Activated B cell treated with CpG ODN at 0.5 μM for 24 hours (primary cell): ENCODE measurements at places on chromosomes 2 and 18.

DNA sequence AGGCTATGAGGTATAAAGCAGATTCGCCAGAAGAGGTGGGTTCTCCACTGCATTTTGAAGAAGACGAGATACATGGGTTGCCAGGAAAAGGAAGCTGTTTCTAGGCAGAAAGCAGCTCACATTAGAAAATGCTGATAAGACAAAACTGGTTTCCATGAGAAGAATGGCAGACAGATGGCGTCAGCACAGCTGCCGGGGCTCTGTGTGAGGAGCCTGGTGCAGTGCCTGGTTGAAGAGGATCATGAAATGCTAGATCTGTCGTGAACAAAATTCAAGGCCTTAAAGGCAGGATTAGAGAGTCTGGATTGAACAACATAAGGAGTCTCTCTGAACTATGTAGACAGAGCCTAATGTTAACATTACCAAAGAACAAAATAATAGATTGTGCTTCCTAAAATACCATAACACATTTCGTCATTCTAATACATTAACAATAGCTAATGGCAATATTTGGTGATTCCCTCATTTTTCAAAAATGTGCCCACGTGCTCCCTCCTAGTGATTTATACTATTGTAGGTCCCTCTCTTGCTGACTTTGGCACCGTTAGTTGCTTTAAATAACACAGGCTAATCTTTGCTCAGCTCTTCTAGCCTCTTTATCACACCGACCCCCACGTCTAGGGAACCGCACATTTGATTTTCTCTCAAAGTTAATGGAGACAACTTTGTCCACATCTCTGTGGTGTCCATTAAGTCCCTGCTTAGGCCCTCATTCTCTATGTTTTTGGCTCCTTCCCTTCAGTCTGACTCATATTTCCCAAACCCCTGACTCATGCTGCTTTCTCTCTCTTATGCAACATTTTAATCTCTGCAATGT lies 38.2 kb downstream of the EFEMP1 start:
- H3K36me3 ChIP-seq: no peaks in the 10 kb centered on the region
- H3K27ac ChIP-seq: no peak overlapping the region
- H3K4me1 ChIP-seq: no peaks in the 10 kb centered on the region
- no peaks in the 10 kb centered on the region for H3K27me3 ChIP-seq
- H3K4me3 ChIP-seq: no peak overlapping the region

GRCh38 chr2:24912523-24912922 lies 7.5 kb downstream of the ADCY3 start:
- H3K27me3 ChIP-seq: no peaks in the 10 kb centered on the region
- no peak overlapping the region for H3K4me3 ChIP-seq
- H3K4me1 ChIP-seq: peaks cover 4% of the 10 kb centered on the region
- DNase-seq: no peak

DNA sequence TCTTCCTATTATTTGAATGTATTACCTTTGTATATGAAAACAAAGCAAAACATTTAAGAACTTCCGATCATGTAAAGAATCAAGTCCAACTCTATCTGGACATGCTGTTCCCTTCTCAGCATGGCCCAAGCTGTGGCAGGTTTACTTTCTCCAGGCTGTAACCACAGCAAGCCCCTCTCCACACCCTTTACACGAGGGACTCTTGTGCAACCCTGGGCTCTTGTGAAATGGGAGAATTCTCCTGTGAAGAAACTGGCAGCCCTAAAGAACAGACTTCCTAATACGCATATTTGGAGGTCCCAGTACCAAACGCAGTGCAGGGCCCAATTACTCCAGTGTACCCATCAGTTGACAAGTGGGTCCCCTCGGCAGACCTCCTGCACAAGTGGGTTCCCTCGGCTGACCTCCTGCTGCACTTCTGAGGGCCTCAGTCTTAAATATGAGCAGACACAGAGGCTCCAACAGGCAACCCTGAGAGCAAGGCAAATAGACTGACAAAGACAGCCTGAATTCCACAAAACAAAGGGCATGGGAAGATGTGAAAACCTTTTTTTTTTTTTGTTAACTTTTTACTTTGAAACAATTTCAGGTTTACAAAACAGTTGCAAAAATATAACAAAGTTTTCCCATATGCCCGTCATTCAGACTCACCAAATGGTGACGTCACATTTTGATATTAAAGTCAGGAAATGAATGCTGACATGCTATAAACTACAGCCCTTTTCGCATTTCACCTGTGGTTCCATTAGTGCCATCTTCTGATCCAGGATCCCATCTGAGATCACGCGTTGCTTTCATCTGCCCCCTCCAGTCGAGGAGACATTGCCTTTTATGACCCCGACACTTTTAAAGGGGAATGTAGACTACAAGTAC lies 78.2 kb downstream of the FBXO15 start:
- H3K4me3 ChIP-seq: no peak overlapping the region
- H3K36me3 ChIP-seq: no peaks in the 10 kb centered on the region
- H3K27ac ChIP-seq: no peak overlapping the region
- no peak for DNase-seq
- peaks cover 4% of the 10 kb centered on the region for H3K27me3 ChIP-seq

- no peak for DNase-seq
- H3K27me3 ChIP-seq: no peaks in the 10 kb centered on the region
- peaks cover 1% of the 10 kb centered on the region for H3K4me1 ChIP-seq
- H3K4me3 ChIP-seq: no peak overlapping the region
- no peaks in the 10 kb centered on the region for H3K36me3 ChIP-seq
Observed at GRCh38 chr2:33469238-33469637, 7.2 kb upstream of the RASGRP3 start.

DNA sequence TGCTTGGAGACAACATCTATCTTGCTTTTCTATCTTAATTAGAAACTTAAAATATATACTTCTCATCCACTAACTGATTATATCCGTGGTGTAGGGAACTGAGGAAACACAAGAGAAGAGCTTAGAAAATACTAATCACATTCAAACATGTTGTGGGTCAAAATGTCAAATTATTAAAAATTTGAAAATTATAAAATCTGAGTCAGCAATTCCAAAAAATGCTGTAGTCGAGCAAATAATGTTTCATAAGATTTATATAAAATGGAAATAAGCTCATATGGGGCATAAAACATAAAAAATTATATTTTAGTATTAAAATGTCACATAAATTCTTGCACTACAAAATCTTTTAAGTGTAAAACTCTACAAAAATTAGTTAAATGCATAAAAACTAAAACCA lies 29.2 kb downstream of the SF3B1 start:
- H3K4me3 ChIP-seq: no peak overlapping the region
- H3K27me3 ChIP-seq: no peaks in the 10 kb centered on the region
- no peaks in the 10 kb centered on the region for H3K4me1 ChIP-seq
- no peak overlapping the region for H3K27ac ChIP-seq
- H3K36me3 ChIP-seq: peaks cover 90% of the 10 kb centered on the region

DNA sequence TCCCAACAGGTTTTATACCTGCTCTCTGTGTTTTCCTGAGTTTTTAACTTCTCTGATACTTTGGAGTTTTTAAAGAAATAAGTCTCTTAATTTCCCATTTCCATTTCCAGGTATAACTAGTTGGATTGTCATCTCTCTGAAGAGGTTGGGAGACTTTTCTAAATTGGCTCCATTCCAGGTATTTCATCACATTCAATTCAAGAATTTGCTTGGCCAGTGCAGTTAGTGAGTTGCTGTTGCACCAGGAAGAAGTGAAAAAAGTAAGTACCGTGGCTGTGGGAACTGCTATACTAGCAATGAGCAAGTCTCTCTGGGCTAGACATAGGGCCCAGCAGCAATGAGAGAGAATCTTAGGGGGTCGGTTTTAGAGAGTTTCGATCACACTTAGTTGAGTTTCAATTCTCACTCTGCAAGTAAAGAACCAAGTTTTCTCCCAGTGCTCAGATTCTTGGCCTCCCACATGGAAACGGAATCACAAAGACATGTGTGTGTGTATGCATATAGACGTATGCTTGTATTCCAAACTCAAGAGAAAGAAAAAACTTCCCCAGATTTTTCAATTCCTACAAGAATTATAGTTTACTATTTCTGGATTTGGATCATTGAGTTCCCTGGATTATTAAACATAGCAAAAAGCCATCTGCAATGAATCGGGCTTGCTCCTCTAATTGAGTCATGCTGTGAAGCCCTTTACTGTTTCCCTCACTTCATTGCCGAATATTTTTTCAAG lies 894.4 kb downstream of the BCL11A start:
- no peaks in the 10 kb centered on the region for H3K4me1 ChIP-seq
- H3K27ac ChIP-seq: no peak overlapping the region
- no peaks in the 10 kb centered on the region for H3K36me3 ChIP-seq

GRCh38 chr2:71238089-71238488 lies 11.2 kb upstream of the PAIP2B start:
- no peak overlapping the region for H3K27ac ChIP-seq
- H3K4me1 ChIP-seq: peaks cover 30% of the 10 kb centered on the region
- H3K36me3 ChIP-seq: no peaks in the 10 kb centered on the region
- H3K27me3 ChIP-seq: peaks cover 5% of the 10 kb centered on the region
- H3K4me3 ChIP-seq: no peak overlapping the region
- DNase-seq: no peak

GRCh38 chr2:65098741-65099140 lies 31.2 kb downstream of the RAB1A start:
- no peak overlapping the region for H3K27ac ChIP-seq
- no peak overlapping the region for H3K4me3 ChIP-seq
- H3K4me1 ChIP-seq: peaks cover 2% of the 10 kb centered on the region
- no peaks in the 10 kb centered on the region for H3K27me3 ChIP-seq

GRCh38 chr18:44054514-44054913 lies 626.2 kb upstream of the SETBP1 start:
- H3K27ac ChIP-seq: no peak overlapping the region
- H3K27me3 ChIP-seq: peaks cover 3% of the 10 kb centered on the region
- H3K4me3 ChIP-seq: no peak overlapping the region
- H3K4me1 ChIP-seq: no peaks in the 10 kb centered on the region

GRCh38 chr2:41966920-41967319 lies 80.9 kb upstream of the PKDCC start:
- DNase-seq: no peak
- H3K4me1 ChIP-seq: no peaks in the 10 kb centered on the region
- peaks cover 7% of the 10 kb centered on the region for H3K27me3 ChIP-seq
- H3K4me3 ChIP-seq: no peak overlapping the region
- H3K36me3 ChIP-seq: no peaks in the 10 kb centered on the region

DNA sequence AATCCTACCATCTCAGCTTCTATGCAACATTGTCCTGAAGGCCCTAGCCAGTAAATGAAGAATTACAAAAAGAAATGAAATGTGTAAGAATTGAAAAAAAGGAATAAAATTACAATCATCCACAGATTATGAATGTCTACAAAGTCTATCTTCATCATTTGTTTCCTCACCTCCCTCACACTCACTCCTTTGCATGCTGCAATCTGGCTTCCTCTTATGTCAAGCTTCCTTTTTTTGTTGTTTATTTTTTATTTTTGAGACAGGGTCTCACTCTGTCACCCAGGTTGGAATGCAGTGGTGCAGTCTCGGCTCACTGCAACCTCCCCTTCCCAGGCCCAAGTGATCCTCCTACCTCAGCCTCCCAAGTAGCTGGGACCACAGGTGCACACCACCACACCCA lies 129.0 kb downstream of the CABYR start:
- H3K27me3 ChIP-seq: peaks cover 26% of the 10 kb centered on the region
- H3K36me3 ChIP-seq: no peaks in the 10 kb centered on the region
- H3K4me1 ChIP-seq: peaks cover 11% of the 10 kb centered on the region
- no peak overlapping the region for H3K4me3 ChIP-seq

GRCh38 chr2:102114290-102114721 lies 28.2 kb upstream of the IL1R1 start:
- no peaks in the 10 kb centered on the region for H3K4me1 ChIP-seq
- peaks cover 11% of the 10 kb centered on the region for H3K27me3 ChIP-seq
- H3K4me3 ChIP-seq: no peak overlapping the region
- no peak overlapping the region for H3K27ac ChIP-seq

DNA sequence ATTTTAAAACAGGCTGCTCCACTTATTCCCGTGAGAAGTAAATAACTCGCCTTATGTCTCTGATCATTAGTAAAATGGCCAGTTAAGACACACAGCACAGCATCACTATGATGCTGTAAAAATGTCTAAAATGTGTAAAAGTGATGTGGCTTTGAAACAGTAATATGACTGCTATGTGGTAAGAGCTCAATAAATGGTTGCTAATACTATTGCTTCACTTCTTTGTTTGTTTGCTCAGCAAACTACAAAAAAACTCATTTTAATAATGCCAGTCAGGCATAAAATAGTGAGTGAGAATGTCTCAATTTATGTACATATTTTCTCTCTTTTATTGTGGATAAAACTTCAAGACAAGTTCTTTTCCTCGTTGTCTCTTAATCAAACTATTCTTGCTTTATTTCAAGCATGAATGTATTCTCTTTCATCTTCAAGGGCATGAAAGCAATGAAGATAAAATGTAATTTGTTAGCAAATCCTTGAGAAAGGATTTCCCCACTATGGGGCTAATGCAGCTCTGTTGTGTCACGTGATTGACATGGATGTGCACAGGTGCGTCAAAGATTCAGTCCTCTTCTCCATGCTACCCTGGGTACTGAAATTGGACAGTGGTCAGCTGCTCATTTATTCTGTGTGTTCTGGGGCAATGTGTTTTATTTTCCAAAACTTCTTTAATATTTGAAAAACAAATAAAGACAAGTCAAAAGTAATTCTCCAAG lies 387.2 kb downstream of the TRIB2 start:
- no peak for DNase-seq
- no peaks in the 10 kb centered on the region for H3K36me3 ChIP-seq
- peaks cover 4% of the 10 kb centered on the region for H3K27me3 ChIP-seq
- no peak overlapping the region for H3K4me3 ChIP-seq
- no peak overlapping the region for H3K27ac ChIP-seq

DNA sequence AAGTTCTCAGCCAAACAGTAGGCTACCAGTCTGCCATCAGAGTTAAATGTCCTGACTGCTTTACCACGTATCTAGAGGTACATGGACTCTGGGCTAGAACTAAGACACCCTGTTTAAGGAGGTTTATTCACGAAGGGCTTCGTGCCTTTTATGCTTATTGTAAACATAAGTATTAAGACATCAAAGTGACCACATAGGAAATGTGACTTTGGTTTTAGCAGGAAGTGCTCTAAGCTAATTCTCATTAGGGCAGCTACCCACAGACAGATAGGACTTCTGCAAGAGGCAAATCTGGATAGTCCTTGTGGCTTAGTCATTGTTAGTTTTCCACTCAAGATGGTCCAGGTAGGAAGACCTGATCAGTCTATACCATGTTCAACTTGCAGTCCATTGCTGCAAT lies 233.3 kb upstream of the MGAT5 start:
- no peaks in the 10 kb centered on the region for H3K36me3 ChIP-seq
- peaks cover 35% of the 10 kb centered on the region for H3K4me1 ChIP-seq
- H3K27ac ChIP-seq: no peak overlapping the region
- DNase-seq: no peak
- H3K4me3 ChIP-seq: no peak overlapping the region

- no peaks in the 10 kb centered on the region for H3K27me3 ChIP-seq
- H3K4me3 ChIP-seq: no peak overlapping the region
- H3K27ac ChIP-seq: no peak overlapping the region
- peaks cover 3% of the 10 kb centered on the region for H3K4me1 ChIP-seq
Observed at GRCh38 chr2:145344076-145344724, 824.3 kb upstream of the ZEB2 start.
